ENCODE measurements at places on chromosomes 1 and 21. TPM values are rescaled to one million over a fixed set of nuclear protein-coding genes. Genes with fewer than 3 reads are reported as not detected.

Gene UBL4B
- total RNA-seq: 0.24 TPM

Gene UBE2U
- total RNA-seq: not detected

- H3K4me3 ChIP-seq: no peak overlapping the region
- H3K27ac ChIP-seq: no peak overlapping the region
- no peaks in the 10 kb centered on the region for H3K27me3 ChIP-seq
- H3K36me3 ChIP-seq: 0 out of 2 replicates have a peak, but pooled peaks cover 4% of the 10 kb centered on the region
- DNase-seq: no peak
Observed at GRCh38 chr1:109369167-109369746, 28.5 kb downstream of the SORT1 start.

DNA sequence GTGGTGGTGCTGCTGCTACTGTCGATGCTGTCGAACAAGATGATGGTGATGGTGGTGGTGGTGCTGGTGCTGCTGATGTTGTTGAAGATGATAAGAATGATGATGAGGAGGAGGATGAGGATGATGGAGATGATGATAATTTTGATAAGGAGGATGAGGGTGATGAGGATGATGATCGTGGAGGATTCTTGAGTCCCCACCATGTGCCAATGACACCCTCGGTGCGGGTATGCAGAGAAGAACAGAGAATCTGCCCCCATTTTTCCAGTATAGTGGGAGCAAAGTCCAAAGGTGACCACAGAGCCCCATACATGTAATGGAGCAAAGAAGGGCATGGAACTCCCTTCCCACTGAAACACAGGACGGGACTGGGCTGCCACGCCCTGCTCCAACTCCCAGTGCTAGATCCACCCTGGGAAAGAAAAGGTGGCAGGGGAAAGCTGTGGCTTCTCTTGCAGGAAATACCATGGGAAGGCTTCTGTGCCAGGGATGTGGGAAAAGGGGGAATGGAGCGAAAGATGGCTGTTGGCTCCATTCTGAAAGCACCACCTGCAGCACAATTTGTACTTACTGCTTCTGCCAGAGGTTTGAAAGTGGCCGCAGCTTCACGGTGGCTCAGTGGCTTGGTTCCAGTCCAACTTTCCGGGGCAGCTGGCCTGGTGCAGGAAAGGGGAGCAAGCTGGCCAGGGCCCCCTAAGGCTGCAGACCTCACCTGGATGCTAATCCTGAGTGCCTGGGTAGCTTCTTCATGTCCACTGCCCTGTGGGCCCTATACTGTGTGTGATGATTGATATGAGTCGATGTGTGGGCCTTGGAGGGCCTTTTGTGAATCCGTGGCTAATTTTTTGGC, 387.2 kb upstream of the VAMP3 start:
- DNase-seq: no peak
- no peaks in the 10 kb centered on the region for H3K4me1 ChIP-seq
- peaks cover 64% of the 10 kb centered on the region for H3K27me3 ChIP-seq
- H3K4me3 ChIP-seq: no peak overlapping the region

DNA sequence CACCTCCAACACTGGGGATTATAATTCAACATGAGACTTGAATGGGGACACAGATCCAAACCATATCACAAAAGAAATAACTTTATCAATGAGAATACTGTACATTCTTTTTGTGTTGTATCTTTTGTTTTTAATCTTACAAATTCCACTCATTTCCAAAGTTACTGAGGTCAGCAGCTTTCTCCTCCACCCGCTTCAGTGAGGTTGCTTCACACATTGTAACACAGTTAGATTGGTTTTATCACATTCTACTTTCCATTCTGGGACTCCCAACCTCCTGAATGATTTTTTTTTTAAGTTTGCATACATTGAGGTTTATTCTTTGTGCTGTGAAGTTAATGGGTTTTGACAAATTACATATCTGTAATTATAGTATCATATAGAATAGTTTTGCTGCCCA, 43.8 kb downstream of the DDAH1 start:
- DNase-seq: no peak
- no peak overlapping the region for H3K4me3 ChIP-seq
- no peaks in the 10 kb centered on the region for H3K4me1 ChIP-seq
- no peak overlapping the region for H3K27ac ChIP-seq
- no peaks in the 10 kb centered on the region for H3K27me3 ChIP-seq

Gene TMPRSS15
- total RNA-seq: not detected

Gene HHIPL2
- 18.7 TPM for total RNA-seq

DNA sequence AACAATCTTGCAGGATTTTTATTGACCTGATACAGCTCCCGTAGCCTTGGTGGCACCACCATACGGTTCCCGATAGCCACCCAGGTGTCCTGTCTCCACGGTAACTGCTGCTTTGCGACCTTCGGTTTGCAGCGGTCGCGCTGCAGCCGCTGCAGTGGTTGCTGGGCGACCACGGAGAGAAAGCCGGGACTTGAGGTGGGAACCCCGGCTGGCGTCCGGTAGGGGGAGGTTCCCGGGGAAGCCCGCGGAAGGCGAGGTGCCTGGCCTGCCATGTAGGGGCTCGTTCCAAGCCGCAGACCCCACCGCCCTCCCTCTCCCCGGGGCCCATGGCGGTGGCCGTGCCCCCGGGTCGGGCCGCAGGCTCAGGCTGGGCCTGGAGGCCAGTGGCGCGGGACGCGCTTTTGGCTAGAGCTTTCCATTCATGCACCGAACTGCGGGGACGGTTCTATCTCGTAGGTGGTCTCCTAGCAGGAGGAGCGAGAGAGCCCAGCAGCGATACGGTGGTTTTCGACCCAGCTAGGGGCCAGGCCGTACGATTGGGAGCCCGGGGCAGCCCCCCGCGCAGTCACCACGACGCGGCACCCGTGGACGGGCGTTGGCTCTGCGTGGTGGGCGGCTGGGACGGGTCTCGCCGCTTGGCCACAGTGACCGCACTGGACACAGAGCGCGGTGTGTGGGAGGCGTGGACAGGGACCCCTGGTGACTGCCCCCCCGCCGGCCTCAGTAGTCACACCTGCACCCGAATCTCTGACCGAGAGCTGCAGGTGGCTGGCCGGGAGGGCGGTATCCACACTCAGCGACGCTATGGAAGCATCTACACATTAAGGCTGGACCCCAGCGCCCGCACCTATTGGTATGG, at the start of gene KLHDC9:
KLHDC9 (plus strand) TSS at position 152 of the 859 bp plus-strand sequence; CDS start at position 327, 175 bp downstream.
- peak within 1 kb of the TSS; percentile 66 for H3K4me3 ChIP-seq
- peak; percentile 84 for DNase-seq
- H3K27me3 ChIP-seq: no peaks in the 10 kb centered on the region
- H3K27ac ChIP-seq: no peak within 1 kb of the TSS
- 0 out of 2 replicates have a peak, but pooled peaks cover 7% of the 10 kb centered on the region for H3K36me3 ChIP-seq

- no peak for DNase-seq
- no peak overlapping the region for H3K27ac ChIP-seq
- H3K4me3 ChIP-seq: no peak overlapping the region
- H3K4me1 ChIP-seq: no peaks in the 10 kb centered on the region
- no peaks in the 10 kb centered on the region for H3K27me3 ChIP-seq
Observed at GRCh38 chr1:171188388-171189266, 3.5 kb downstream of the FMO2 start.

DNA sequence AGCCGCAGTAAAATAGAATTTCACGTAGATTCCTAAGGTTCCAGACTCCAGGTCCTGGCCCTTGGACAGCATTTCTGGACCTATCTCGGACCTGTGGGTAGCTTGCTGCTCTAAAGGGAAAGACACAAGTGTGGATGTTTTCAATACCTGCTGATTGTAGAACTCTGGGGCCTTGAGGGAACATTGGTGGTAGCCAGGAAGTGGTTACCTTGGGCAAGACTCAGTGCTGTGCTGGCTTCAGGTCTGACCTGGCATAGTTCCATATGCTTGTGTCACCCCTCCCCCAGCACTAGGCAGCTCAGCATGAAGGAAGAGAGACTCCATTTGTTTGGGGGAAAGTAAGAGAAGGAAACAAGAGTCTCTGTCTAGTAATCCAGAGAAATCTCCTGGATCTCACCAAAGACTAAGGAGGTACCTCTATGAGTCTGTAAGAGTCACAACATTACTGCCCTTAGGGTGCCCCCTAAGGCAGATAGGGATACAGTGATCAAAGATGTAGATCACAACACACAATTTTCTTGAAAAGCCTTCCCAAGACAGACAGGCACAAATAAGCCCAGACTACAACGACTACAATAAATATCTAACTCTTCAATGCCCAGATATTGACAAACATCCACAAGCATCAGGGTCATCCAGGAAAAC, 398.8 kb downstream of the TGFB2 start:
- no peak overlapping the region for H3K27ac ChIP-seq
- no peaks in the 10 kb centered on the region for H3K4me1 ChIP-seq
- no peaks in the 10 kb centered on the region for H3K36me3 ChIP-seq
- no peak overlapping the region for H3K4me3 ChIP-seq

Gene RBM11
- total RNA-seq: 2.4 TPM

Gene COL9A2
- total RNA-seq: 9.3 TPM

Gene UBIAD1
- 12.1 TPM for total RNA-seq

DNA sequence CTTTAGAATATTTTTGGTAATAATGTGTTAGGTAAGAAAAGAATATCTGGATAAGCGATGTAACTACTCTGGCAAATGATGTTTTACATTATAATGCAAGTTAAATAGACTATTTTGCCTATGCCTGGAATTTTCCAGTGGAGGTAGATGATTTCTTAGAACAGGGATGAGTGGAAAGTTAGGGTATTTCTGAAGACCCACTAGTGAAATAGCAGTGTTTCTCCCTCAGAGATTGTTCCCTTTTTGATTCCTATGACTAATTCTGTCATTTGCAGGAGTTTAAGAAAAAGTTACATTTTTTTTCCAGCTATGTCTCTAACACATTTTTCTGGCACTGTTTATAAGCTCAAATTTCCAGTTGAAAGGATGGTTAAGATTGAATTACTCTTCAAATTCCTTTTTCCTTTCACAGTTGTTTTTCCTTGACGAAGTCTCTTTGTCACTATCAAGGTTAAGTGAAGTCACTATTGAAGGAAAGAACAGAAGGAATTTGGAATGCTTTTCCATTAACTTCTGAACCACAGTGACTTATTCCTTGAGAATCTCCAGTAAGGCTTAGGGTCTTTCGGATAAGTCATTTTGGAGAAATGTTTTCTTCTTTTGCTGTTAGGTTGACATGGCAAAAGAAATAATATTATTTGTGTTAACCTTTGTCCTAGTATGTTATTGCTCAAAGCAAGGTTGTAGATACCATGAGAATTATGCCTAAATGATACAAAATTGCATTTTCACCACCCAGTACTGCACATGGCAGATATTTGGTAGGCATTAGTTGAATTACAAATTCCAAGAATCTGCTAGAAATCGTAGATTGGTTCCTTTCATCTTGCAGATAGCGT, 42.9 kb upstream of the ZNF326 start:
- no peak overlapping the region for H3K4me3 ChIP-seq
- peaks cover 62% of the 10 kb centered on the region for H3K4me1 ChIP-seq

GRCh38 chr1:62989497-62989896, 205.6 kb downstream of the ATG4C start:
- DNase-seq: no peak
- H3K4me3 ChIP-seq: no peak overlapping the region
- H3K27me3 ChIP-seq: peaks cover 80% of the 10 kb centered on the region

DNA sequence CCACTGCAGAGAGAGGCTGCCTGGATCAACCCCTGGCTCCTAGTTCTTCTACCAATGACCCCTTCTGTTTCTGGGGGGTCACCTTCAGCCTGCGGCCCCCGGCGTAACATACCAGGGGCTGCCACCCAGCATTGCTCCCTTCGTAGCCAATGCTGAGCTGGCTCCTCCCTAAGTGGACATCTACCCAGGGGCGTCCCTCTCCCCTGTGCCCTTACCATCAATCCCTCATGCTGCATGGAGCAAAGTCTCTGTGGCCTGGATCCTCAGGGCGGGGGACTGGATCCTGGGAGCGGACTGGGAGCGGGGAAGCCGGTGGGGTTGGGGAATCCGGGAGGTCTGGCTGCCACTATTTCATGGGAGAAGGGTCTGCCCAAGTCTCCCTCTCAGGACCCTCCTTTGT, 28.6 kb downstream of the TRIM67 start:
- 0 out of 2 replicates have a peak, but pooled peaks cover 5% of the 10 kb centered on the region for H3K4me1 ChIP-seq
- H3K27ac ChIP-seq: no peak overlapping the region
- peaks cover 96% of the 10 kb centered on the region for H3K27me3 ChIP-seq
- no peak overlapping the region for H3K4me3 ChIP-seq
- no peaks in the 10 kb centered on the region for H3K36me3 ChIP-seq
- DNase-seq: no peak

DNA sequence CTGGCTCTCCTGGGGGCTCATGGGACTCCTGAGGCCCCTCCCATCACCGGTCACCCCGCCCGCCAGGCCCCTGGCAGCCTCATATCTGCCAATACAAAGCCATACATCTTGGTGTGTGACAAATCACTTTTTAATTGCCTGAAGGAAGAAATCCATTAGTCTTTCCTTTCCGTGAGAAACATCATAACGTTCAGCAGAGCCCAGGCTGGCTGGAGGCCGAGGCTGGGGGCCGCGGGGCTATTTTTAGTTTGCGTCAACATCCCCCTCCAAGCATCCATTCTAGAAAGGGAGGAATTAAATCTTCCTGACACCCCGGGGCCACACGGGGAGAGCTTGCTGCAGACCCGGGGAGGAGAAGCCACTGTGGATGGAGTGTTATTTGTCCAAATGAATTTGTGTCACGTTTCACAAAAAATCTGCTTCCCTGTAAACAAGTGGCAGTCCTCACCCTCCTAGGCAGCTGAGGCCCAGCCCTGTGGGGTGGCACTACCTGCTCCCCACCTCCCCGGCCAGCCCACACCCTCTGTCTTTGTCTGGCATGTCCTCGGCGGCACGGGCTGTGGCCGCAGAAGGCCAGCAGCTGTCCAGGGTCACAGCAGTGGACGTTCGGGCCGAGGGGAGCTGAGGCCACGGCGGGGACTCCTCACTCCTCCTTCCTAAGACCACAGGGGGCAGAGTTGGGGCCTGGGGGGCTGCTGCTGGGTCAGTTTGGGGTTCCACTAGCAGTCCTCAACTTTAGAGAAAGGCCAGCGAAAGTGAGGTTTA, 236.9 kb upstream of the VAMP3 start:
- H3K36me3 ChIP-seq: no peaks in the 10 kb centered on the region
- no peak for DNase-seq
- no peaks in the 10 kb centered on the region for H3K4me1 ChIP-seq
- H3K27me3 ChIP-seq: peaks cover 73% of the 10 kb centered on the region
- no peak overlapping the region for H3K27ac ChIP-seq

DNA sequence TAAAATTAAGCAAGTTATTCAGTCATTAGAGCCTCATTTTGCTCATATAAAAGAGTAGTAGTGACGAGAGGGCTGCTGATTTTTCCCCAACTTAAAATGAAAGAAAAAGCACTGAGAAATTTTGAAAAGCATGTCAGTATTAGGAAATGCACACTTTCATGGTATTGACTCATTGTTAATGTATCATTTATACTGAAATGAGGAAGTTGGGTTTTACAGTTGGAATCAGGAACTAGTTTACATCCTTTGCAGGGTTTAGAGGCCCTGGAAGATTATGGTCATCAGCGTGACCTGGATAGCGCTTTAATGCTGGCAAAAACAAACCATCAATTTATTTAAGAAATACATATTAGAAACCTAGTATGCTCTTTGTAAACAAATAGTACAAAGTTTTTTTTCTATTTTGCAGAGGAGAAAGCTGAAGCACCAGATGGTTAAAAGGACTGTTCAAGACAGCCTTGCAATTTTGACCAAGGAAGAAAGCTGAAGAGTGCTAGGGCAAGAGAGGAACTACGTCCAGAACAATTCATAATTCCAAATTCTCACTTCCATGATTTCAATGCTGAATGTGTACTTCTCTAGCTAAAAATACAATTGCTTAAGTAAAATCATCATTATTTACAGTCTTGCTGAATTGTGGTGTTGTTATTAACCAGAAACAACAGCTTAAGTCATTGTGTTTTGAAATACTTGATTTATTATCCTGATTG, 94.8 kb upstream of the SGIP1 start:
- no peaks in the 10 kb centered on the region for H3K36me3 ChIP-seq
- DNase-seq: no peak
- no peak overlapping the region for H3K27ac ChIP-seq
- no peak overlapping the region for H3K4me3 ChIP-seq

Gene DDAH1
- 31.9 TPM for total RNA-seq

- H3K27ac ChIP-seq: no peak overlapping the region
- no peak for DNase-seq
- no peaks in the 10 kb centered on the region for H3K36me3 ChIP-seq
- no peak overlapping the region for H3K4me3 ChIP-seq
Observed at GRCh38 chr21:41209016-41209619, 41.2 kb downstream of the BACE2 start.

All from PC-9 (cell line).